ENCODE measurements at places on chromosomes 16 and 17.

DNA sequence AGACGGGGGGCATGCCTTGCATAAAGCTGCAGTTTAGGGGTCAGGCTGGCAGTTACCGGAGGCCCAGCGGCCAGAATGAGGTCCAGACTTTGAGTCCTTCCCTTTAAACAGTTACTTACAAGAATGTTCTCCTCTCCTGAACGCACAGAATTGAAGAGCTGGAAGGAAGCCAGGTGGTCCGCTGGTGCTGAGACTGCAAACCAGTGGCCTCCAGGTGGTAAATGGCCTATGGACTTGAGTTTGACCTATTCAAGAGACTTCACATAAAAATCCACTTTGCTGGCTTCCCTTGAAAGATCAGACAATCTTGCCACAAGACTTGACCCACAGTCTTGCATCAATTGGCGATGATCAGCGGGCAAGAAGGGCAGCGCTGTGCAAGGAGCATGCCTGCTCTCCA is 14.7 kb upstream of the SEZ6 start:
- DNase-seq: no peak

DNA sequence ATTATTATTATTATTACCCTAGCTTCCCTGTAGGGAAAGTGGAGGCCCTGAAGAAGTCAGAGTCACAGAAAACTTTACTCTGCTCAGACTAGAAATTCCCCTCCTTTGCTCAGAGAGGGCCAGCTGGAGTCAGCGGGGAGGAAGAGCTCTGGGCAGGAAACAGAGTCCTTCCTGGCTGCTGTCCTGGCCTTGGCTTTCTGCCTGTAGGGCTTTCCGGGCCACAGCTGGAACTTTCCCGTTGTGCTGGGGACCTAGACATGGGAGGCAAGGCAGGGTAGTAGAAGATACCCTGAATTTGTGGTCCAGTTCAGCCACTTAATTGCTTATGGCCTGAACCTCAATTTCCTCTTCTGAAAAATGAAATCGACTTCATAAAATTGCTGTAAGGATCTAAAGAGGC is 14.0 kb upstream of the CCL2 start:
- peak; percentile 67 for DNase-seq

DNA sequence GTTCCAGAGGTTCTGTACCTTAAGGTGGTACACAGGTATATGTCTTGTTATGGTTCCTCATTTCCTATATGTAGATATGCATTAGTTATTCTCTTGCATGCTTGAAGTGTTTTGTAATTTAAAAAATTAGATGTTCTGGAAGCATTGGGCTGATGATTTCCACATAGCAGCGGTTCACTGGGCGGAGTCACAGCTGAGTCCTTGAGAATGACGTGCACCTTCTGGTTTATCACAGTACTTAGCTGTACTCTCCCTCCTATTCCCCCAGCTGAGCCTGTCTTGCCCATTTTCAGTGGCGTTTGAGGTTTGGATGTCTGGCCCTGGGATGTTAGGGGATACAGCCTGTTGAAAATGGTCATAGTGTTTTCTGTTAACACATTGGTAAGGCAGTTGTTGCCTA is 327.1 kb downstream of the SNX29 start:
- DNase-seq: no peak

DNA sequence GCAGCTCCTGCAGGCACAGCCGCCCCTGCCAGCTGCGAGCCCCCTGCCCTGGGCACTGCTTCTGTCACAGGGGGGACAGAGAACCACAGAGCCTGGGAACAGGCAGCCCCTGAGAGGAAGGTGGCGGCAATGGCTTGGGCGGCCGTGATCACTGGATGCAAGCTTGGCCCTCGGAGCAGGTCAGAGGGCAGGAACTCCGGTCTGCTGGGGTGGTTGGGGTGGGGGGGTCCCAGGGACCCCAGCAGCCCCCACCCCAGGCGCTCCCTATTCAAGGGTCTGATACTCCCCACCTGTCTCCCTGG is 1.9 kb upstream of the CYBA start:
- DNase-seq: no peak

- no peak for DNase-seq
These were observed 35.4 kb upstream of the SHISA6 start for GRCh38 chr17:11205659-11206058.

DNA sequence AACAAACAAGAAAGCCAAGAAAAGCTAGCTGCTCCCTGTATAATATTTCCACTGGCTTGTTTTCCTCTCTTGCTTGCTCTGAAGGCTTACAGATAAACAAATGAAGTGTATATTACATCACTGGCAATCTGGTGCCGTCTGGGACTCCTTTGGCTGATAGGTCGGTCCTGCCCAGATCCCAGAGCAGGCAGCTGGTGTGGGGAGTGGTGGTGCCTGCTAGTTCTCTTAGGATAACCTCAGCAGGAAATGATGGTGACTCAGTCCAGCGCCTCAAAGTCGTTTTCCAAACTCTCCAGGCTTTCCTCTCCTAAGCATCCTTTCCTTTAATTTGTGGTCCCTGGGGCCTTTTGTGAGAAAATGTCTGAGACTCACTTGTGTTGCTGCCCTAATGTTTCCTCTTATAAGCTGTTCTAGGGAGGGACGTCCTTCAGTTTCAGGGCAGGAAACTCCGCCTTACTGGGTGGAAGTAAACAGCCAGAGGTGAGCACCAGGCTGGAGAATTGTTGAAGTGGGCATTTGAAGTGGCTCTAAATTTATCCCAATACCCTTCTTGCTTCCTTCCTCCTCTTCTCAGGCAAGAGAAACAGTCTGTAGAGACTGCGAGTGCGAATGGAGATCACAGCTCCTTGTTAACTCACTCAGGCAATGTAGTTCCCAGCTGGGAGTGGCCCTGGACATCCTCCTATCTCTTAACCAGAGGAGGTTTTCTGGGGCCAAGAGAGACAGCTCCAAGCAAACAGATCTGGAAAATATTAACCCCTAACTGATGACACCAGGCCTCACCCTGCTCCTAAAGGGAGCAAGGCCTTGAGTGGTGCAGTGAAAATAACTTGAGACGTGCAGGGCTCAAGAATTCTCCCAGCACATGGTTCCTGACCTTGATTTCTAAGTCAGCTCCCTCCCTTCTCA is 34.9 kb downstream of the CD300LF start:
- peak; percentile 28 for DNase-seq

Measured in Kasumi-1 (cell line).